Activated CD4-positive, alpha-beta T cell treated with anti-CD3 and anti-CD28 coated beads for 36 hours (primary cell): ENCODE measurements at places on chromosomes 5 and 9. TPM values are rescaled to one million over a fixed set of nuclear protein-coding genes. Genes with fewer than 3 reads are reported as not detected.

Gene ANKDD1B
- total RNA-seq: 0.21 TPM

- no peaks in the 10 kb centered on the region for H3K27me3 ChIP-seq
- H3K4me1 ChIP-seq: peaks cover 10% of the 10 kb centered on the region
- no peaks in the 10 kb centered on the region for H3K36me3 ChIP-seq
- H3K27ac ChIP-seq: no peak overlapping the region
- DNase-seq: peak; percentile 21
- H3K4me3 ChIP-seq: no peak overlapping the region
Measured at GRCh38 chr5:67375606-67376005, 179.0 kb upstream of the CD180 start.

Gene POLE3
- total RNA-seq: 53.3 TPM

Gene ADGRD2
- not detected for total RNA-seq

Gene SPAG8
- 1.7 TPM for total RNA-seq

Gene IFNA2
- total RNA-seq: not detected

- no peaks in the 10 kb centered on the region for H3K36me3 ChIP-seq
- no peak for DNase-seq
- no peak overlapping the region for H3K27ac ChIP-seq
- H3K4me3 ChIP-seq: no peak overlapping the region
Measured at GRCh38 chr9:113425072-113425471, 14.5 kb downstream of the C9orf43 start.

DNA sequence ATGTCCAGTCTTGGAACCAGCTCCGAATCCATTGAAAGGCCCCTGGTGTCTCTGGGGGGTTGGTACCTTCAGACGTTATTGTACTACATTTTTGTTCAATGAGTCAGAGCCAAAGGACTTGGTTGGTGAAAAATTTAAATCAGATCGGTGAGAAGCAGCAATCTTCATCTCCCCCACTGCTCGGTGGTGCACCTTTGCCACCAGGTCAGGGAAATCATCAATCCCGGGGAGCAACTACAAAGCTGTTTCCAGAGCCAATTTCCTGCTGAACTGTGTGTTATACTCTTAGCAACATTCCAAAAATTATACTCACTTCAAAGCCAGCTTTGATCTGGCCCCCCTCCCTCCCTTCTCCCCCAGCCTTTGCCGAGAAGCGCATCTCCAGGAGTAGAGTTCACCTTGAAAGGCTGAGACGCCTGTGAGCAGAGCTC, 375.2 kb upstream of the WWC1 start:
- H3K4me1 ChIP-seq: no peaks in the 10 kb centered on the region
- peaks cover 1% of the 10 kb centered on the region for H3K27me3 ChIP-seq
- H3K36me3 ChIP-seq: no peaks in the 10 kb centered on the region
- H3K4me3 ChIP-seq: no peak overlapping the region

Gene OR1L8
- not detected for total RNA-seq

DNA sequence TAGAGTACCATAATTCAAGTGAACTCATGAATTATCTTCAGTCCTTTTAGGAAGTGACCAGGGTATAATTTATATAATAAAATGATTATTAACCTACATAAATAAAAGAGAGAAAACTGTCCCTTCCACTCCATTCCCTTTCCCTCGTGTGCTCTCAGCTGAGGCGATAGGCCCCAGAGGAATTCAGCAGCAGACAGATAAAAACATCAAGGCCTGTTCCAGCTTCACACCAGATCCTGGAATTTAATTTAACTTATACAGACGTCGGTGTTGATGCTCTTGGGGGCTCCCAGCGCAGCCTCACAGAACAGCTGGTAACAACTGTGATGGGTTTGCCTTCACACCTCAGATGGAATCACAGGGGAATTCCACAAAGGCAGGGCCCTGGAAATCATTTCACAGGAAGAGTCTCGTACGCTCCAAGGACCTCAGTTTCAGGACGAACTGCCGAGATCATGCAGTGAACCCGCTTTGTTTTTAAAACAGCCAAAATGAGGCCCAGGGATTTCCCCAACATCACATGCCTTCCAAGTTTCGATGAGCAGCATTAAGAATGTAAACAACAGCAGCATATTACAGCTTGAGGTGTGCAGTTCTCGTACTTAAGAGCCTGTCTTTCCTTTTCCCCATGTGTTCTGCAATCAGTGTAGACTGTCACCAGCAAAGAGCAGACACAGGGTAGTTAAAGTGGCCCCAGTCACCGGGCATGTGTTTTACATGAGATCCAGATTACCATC, 73.6 kb upstream of the ALDH1B1 start:
- peaks cover 8% of the 10 kb centered on the region for H3K27me3 ChIP-seq
- H3K4me3 ChIP-seq: no peak overlapping the region
- DNase-seq: peak; percentile 10

Gene TMC1
- total RNA-seq: not detected
